NCI-H1417 (cell line): ENCODE measurements at places on chromosomes 3 and 15.
A peak's percentile ranks its signal among the peaks of the same experiment; 100 is the strongest.

GRCh38 chr3:66236281-66236680, 15.5 kb downstream of the SLC25A26 start:
- DNase-seq, result no peak

- DNase-seq, result peak; percentile 59
These were observed 12.9 kb downstream of the CD276 start for GRCh38 chr15:73697033-73697467.

- DNase-seq, result peak; percentile 89
These were observed 33.3 kb downstream of the TM4SF18 start for GRCh38 chr3:149299938-149300801.

- DNase-seq, result no peak
These were observed 260.0 kb downstream of the ABHD5 start for GRCh38 chr3:43950775-43951174.

- DNase-seq, result no peak
These were observed 620 bp upstream of the PYGO1 start for GRCh38 chr15:55588815-55589115.

- DNase-seq, result peak; percentile 28
These were observed 44.6 kb downstream of the CMTM6 start for GRCh38 chr3:32457971-32458471.

DNA sequence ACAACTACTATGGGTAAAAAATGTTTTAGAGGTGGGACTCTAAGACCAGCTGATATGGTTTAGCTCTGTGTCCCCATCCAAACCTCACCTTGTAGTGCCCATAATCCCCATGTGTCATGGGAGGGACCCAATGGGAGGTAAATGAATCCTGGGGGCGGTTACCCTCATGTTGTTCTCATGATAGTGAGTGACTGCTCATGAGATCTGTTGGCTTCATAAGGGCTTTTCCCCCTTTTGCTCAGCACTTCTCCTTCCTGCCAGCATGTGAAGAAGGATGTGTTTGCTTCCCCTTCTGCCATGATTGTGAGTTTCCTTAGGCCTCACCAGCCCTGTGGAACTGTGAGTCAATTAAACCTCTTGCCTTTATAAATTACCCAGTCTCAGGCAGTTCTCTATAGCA, 45.7 kb downstream of the FAM98B start:
- DNase-seq, result no peak

DNA sequence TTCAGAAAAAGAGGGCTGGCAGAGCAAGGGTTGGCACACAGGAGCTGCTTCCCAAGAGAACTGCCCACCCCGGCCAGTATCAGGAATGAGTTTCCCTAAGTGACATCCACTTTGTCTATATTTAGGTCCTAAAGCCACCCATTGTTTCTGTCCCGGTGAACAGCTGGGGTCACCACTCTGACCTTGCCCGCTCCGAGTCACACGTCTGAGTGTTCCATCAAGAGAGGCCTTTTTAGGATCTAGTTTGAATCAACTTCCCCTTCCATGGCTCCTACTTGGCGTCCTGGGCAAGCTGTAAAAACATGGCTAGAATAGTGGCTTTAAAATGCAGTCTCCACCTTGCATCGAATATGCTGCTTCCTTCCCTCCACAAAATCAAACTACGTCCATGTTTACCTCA, 109.6 kb upstream of the ARHGEF3 start:
- DNase-seq, result no peak

DNA sequence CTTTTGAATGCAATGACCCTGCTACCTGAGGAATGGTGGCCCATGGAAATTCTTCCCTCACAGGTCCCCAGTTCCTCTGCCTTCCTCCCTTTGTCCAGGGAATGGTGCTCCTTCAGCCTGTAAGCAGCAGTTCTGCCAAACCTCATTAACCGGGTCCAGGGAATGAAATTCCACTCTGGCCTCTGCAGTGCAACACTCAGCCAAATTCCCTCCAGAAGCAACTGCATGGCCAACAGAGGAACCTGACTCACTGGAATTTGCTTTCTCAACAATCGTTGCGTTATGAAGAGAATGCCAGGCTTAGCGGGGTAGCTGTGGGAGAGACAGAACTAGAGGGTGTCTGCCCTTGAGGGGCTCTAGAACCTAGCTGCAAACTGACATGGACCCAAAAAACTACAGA, 449.4 kb upstream of the PROK2 start:
- no peak for DNase-seq

GRCh38 chr3:178350763-178351162, 185.5 kb upstream of the KCNMB2 start:
- no peak for DNase-seq

- no peak for DNase-seq
These were observed 86.6 kb downstream of the RBPMS2 start for GRCh38 chr15:64688770-64689169.

GRCh38 chr3:68988740-68989139, 24.7 kb downstream of the EOGT start:
- DNase-seq, result no peak

- DNase-seq, result peak; percentile 33
These were observed 317.1 kb downstream of the EPHA6 start for GRCh38 chr3:97131476-97131875.

DNA sequence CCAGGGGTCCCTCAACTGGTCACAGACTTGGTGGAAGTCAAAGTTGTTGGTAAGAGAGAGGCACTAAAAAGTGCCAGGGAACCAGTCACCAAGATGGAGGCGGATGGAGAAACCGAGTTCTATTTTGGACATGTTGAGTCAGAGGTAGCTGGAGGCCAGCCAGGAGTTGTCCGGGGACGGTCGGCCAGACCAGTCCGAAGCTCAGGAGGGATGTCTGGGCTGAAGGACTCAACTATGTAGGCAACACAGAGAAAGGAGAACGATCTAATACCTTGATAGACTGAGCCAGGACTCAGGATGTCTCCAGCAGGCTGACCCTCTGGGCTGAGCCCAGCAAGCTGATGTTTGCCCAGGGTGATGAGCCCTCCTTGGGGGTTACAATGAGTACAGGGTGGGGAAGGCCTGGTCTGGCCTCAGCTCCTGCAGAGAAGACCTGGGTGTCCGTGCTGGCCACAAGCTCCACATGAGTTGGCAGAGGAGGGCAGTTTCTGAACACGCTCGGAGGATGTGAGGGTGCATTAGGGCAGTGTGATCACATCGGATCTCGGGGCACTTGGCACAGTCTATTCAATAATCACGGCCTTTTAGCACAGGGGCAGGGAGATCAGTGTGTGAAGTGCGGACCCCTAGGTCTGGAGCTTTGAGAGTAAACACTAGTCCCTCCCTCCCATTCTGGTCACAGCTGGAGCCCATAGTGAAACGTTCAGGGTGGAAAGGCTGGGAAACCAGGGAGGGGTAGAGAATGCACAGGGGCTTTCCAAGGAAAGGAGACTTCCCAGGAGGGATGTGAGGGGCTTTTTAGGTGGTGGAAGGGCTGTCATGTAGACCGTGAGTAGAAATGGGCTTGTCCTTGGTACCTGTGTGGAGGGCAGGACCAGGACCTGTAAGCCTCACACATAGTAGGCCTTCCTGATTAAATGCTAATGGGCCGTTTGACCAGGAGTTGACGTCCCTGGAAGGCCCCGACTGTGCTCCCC, 111.9 kb downstream of the ETFA start:
- DNase-seq, result no peak

DNA sequence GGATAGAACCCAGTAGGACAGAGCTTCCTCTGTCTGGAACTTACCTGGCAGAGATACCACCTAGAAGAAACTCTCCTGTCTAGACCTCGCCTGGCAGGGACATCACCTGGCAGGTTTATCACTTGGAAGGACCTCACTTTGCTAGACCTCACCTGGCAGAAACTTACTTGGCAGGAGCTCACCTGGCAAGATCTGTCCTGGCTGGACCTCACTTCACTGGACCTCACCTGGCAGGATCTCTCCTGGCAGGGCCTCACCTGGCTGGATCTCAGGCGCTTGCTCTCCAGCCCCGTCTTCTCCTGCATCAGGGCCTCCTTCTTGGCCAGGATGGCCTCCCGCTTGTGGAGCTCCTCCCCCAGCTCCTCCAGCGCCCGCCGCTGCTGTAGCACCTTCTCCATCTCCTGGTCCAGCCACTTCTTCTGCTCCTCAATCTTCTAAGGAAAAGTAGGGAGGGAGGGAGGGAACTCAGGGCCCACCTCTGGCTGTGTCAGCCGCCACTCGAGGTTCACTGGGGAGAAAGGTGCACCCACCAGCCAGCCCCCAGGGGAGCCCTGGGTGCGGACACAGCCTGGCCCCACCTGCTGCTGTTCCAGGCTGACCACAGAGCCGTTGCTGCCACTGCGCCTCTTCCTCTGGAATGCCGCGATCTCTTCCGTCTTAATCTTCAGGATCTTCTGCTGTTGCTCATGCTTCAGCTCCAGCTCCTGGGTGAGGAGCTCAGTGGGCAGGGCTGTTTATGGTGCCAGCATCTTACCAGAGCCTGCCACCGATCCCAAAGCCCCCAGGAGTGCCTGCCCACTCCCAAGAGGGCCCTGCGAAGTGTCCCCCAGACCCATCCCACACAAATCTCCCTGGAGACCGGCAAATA, 22.5 kb downstream of the KIF7 start:
- no peak for DNase-seq

GRCh38 chr15:64146041-64146440, 5.5 kb upstream of the SNX22 start:
- no peak for DNase-seq

DNA sequence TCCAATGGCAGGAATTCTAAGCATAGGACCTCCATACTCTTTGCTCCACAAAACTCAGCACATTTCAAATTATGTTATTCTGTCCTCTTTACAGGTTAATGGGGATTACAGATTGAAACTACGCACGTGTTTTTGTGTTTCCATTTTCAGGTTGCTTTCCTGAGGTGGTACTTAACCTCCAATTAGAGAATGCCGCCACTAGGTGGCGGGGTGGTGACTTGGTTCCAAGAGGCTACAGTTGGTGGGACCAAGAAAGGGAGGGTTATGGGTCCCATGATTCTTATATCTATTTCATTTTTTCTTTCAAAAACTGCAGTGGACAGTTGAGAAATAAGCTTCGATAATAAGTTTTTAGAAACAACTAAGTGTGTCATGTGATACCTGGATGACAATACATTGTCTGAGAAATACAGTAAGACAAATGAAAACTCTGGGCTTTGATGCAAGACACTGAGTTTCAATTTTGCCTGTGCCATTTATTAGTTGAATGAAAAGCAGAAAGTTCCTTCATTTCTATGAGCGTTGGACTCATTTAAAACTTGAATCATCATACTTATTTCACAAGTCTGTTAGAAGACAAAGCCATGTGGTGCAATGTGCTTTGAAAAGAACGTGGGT, 539.0 kb downstream of the FGF12 start:
- no peak for DNase-seq

DNA sequence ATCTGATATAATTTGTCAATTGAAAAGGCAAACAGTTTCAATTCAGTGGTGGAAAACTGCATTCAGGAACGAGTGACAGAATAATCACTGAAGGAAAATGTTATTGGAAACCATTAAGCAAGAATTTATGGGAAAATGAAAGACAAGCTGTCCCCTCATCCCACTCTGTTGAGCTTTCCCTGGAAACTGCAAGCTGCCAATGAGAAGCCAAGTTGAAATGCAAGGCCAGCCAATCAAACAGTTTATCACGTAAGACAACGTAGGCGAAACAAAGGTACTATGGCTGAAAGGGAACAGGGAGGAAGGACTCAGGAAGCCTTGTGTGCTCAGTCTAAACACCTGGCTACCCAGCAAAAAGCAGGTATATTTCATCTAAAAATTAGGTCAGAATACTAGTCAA, 187.9 kb upstream of the ATP10A start:
- no peak for DNase-seq

- DNase-seq, result no peak
These were observed 14.4 kb downstream of the ALDH1L1 start for GRCh38 chr3:126166009-126166408.

DNA sequence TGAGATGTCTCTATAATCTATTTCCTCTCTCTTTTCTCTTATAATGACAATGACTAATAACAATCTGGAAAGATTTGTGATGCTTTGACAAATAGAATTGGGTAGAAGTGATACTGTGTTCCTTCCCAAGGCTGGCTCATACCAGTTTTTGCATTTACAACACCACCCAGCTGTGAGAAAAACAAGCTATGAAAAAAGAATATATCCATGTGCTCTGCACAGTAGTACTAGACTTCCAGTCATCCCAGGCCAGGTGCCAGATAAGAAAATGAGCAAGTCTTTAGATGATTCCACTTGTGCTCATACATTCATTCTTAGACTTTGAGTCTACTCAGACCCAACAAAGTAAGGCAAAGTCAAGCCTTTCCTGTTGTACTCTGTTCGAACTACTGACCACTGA, 350.2 kb upstream of the POU1F1 start:
- DNase-seq, result no peak

GRCh38 chr3:183178833-183179549, 16.5 kb upstream of the LAMP3 start:
- no peak for DNase-seq

DNA sequence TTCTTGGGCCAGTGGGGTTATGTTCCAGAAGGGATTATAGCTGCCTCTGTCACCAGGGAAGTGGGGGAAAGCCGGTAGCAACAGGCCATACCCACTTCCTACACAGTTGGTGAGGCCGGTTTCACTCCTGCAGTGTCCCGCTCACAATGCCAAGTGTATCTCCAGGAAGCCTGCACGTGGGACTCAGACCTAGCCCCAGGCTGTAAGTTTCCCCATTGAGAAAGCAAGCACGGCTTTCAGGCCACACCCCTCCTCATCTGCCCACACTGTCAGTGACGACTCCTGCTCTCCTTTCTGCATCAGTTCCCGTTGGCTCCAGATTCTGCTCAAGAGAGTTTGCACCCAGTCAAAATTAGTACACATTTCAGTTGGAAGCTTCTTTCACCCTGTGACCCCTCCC, 51.6 kb upstream of the CPOX start:
- DNase-seq, result no peak

GRCh38 chr3:10974746-10975375, 17.7 kb upstream of the SLC6A1 start:
- no peak for DNase-seq

- no peak for DNase-seq
These were observed 82.0 kb upstream of the TBL1XR1 start for GRCh38 chr3:177279118-177279815.

DNA sequence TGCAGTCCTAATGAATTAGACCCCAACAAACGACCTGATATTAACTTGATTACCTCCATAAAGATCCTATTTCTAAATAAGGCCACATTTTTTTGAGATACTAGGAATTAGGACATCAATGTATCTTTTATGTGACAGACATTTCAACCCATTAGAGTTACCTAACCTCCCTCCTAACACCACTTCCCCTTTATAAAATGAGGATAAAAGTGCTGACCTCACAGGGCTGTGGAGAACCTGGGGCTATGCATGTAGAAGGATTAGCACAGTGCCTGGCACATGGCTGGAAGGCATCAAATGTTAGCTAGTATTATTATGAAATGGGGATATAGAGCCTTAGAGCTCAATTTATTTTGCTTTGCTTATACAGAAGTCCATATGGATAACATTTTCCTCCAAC, 53.5 kb upstream of the LRRN1 start:
- no peak for DNase-seq

- no peak for DNase-seq
These were observed 124.3 kb downstream of the TIGIT start for GRCh38 chr3:114418107-114418506.

GRCh38 chr3:158696618-158697017, 24.2 kb upstream of the LXN start:
- no peak for DNase-seq

GRCh38 chr3:150751781-150752263, 11.1 kb downstream of the SIAH2 start:
- peak; percentile 23 for DNase-seq
